ENCODE measurements at places on chromosomes 5 and 9. TPM values are rescaled to one million over a fixed set of nuclear protein-coding genes. Genes with fewer than 3 reads are reported as not detected.

DNA sequence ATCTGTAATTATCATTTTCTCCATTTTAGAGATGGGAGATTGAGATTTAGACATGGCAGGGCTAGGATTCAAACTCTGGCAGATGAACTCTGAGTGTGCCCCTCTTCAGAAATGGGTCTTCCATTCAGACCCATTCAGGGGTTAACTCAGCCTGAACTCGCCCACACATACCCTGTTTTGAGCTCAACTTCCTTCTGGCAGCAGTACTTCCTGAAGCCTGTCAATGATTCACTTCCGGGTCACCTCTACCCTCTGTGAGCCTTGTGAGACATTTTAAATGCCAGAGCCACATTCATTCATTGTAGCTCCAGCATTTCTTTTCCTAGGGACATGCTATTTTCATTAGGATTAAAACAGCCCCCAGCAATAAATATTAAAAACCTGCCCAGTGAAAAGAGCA lies 209.3 kb upstream of the SLC24A2 start:
- no peak for DNase-seq

DNA sequence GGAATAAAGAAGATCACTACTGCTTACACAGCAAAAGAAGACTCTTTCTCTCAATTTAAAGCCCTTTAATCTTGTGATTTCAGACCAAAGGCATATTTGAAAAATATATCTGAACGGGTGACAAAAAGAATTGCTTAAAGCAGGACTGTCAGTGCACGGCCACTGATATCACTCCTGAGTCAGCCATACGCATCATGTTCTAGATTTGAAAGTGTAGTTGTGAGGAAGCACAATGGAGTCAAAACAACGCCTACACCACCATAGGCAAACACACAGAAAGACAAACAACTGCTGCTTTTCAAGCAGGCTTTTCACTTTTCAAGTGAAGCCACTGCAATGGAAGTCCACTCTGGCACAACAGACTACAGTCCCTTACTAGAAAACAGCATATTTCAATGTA lies 141.7 kb downstream of the AUH start:
- no peak for DNase-seq

DNA sequence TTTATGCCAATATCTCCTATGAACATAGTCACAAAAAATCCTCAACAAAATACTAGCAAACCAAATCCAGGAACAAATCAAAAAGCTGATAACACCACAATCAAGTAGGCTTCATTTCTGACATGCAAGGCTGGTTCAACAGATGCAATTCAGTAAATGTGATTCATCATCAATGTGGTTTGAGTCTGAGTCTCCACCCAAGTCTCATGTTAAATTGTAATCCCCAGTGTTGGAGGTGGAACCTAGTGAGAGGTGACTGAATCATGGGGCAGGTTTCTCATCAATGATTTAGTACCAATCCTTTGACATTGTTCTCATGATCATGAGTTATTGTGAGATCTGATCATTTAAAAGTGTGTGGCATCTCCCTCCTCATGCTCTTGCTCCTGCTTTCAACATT lies 1072.7 kb downstream of the NR2F1-AS1 start:
- DNase-seq, result no peak

- DNase-seq, result no peak
Measured at GRCh38 chr9:75803130-75803529, 87.3 kb upstream of the PCSK5 start.

GRCh38 chr5:112440031-112440430 lies 21.0 kb upstream of the EPB41L4A start:
- DNase-seq, result no peak

DNA sequence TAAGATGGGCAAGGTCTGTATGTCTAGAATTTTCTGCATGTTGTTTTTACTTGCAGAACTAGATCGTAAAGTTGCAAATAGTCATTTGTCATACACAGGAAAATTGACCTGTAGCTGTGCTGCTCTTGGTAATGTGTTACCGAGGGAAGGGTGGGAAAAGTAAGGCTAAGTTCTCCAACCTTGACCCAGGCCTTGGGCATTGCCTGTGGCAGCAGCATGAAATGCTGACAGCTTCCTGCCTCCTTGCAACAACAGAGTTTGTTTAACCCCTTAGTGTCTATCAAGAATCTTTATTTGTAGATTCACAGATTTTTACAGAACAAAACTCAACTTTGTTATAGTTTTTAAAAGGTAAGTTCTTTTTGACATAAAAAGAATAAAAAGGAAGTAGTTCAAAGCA lies 48.3 kb downstream of the ERCC6L2 start:
- DNase-seq, result no peak

DNA sequence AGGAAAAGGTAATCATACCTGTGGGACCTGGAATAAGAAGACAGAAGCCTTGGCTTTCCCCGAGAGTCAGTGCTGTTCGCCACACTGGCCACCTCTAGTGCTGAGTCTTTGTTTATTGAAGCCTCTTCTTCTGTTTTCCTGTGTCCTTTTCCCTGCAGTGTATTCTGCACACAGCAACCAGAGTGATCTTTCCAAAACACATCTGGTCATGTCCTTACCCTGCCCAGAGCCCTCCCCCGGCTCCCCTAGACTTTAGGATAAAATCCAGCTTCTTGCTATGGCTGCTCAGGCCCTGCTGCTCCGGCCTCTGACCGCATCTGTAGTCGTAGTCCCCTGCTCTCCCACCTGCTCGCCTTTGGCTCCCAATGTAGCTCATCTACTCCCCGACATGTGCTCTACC lies 28.3 kb downstream of the GALNT10 start:
- DNase-seq, result no peak

DNA sequence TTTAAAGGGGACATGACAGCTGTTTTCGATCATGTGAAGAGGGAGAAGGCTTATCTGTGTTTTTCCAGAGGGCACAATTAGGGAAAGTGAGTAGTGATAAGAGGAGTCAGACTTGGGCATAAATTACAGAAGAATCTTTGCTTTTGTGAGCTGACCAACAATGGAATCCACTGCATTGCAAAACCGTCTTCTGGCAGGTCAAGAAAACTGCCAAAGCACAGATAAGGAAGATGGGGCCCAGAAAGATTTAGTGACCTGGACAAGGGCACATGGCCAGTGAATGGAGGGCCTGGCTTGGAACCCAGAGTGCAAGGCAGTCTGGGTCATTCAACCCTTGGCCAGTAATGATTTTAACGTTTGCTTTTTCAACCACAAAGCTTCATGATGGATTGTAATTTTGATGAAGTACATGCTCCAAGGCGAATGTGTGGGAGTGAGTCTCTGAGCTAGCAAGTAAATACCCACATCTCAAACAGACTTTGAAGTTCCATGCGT lies 153.2 kb upstream of the MAST4 start:
- no peak for DNase-seq

DNA sequence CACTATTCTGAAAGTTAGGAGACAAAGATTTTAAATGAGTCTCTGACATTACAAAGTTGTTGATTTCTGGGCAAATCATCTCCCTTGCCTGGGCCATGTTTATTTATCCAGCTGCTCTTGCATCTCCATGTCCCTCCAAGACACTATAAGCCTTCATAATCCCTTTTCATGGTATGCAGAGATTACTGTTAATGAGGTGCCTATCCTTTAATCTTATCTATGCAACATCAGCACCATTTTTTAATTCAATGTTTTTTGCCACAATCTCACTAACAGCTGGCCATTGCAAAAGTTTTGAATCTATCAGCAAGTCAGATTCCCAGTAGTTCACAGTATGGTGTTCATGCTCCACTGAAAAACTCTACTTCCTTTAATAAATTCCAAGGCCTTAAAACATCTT lies 108.5 kb upstream of the PTPRD start:
- no peak for DNase-seq

GRCh38 chr9:138028596-138028995 lies 151.0 kb downstream of the CACNA1B start:
- DNase-seq, result no peak

- DNase-seq, result no peak
Measured at GRCh38 chr9:132548751-132549640, 33.4 kb upstream of the BARHL1 start.

GRCh38 chr9:133991214-133991921 lies 756 bp downstream of the VAV2 start:
- DNase-seq, result no peak

DNA sequence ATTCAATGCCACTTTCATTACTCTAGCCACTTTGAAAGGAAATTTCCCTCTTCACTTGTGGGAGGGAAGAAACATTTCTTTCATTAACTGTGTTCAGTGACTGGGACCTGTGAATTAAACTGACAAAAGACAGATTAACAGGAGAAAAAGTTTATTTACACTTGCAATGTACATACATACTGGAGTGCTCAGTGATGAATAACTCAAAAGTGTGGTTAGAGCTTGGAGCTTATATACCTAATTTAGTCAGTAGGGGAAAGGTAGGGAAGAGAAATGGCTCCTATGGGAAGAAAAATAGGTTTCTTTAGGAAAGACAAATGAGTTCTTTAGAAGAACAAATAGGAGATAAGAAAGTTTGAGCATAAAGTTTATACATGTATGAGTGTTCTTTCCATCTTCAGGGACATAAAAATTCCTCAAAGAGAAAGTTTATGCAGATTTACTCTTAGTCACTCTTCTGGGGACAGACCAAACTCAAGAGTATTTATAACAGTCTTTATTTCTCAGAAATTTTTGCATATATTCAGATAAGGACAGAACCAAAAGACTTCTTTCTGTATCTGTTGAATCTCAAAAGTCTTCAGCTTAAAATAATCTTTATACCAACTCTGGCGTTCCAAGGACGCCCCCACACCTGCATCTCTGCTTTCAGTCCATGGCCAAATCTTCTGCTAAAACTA lies 120.0 kb upstream of the RAI14 start:
- DNase-seq, result no peak

- DNase-seq, result no peak
Measured at GRCh38 chr9:118455788-118456187, 751.6 kb downstream of the TLR4 start.

GRCh38 chr5:130206686-130207085 lies 302.4 kb downstream of the CHSY3 start:
- DNase-seq, result no peak

DNA sequence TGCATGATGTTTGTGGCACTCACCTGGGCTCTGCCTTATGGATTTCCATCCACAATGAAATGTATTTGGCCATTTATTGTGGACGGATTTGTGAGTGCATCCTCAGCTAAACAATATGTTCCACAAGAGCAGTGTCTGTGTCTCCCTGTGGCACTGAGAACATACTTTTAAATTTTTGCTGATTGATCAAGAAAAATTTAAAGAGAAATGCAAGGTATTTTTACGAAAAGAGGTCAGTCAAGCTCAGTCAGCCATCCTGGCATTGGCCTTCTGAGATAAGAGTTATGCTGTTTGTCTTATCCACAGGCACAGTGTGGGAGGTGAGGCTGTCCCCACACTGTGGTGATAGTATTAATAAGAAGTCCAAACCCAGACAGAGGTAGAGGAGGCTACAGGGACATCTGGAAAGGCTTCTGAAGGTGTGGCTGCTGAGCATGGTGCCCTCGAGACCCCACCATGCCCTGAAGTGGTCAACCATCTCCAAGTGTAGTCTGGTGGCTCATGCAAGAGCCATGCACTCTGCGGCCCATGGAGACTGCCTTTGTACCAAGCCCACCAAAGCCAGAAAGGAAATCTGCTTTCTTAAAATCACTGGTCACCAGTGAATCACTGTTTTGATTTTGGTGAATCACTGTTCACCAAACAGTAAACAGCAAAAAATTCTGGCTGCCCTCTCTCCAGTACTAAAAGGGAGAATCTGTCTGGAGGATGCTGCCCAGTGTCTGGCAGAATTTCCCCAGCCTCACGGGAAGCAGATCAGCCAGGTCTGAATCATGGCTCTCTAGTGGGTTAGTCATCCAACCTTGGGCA lies 28.8 kb downstream of the SPOCK1 start:
- no peak for DNase-seq

DNA sequence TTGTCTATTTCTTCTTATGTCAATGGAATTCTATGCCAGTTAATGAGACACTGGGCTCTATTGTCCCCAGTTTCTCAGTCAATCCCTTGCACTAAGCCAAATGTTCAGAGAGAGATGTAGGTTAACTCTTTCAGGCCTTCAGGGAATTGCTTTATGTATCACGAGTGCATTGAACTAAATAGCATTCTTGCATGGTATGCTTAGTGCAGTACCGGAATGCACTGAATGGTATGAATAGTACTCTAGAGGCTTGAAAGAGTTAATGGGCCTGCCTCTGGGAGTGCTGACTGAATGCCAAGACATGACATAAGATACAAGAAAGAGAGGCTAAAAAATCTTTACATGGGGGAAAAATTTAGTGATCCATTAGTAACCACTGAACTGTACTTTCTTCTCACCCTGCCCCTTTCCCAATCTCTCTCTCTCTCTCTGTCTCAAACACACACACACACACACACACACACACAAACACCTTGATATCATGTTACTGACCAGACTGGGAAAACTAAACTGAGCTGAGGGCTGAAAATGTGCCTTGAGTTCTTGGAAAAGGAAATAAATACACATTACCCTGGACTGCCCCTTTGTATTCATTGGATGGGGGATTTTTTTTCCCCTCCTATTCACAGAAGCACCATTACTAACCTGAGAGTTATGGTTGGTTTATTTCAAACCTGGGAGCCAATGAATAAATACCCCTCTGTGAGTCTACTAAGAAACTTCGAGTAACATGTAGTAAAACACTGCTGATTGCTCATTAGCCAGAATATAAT lies 35.4 kb upstream of the TMC1 start:
- DNase-seq, result no peak

- no peak for DNase-seq
Measured at GRCh38 chr5:35129921-35130485, 82.3 kb upstream of the AGXT2 start.

Gene C7
- not detected for total RNA-seq

Gene GRHPR
- total RNA-seq, result 98.1 TPM

Gene NEUROG1
- total RNA-seq, result not detected

Gene ZNF782
- 7.4 TPM for total RNA-seq

Gene CTSL
- total RNA-seq, result 34.4 TPM

Gene OLFML2A
- 11.4 TPM for total RNA-seq

Gene ORM2
- total RNA-seq, result 0.90 TPM

Gene OR1Q1
- not detected for total RNA-seq

Gene PLPPR1
- 1.2 TPM for total RNA-seq

Gene OR1J2
- total RNA-seq, result not detected

Gene ENTPD2
- 3.2 TPM for total RNA-seq

Gene PCDHGA10
- total RNA-seq, result 2.2 TPM

Gene HTR4
- not detected for total RNA-seq

Gene RECK
- 9.8 TPM for total RNA-seq
